Fibroblast of skin of scalp (primary cell): ENCODE measurements at places on chromosomes 6 and 20.

DNA sequence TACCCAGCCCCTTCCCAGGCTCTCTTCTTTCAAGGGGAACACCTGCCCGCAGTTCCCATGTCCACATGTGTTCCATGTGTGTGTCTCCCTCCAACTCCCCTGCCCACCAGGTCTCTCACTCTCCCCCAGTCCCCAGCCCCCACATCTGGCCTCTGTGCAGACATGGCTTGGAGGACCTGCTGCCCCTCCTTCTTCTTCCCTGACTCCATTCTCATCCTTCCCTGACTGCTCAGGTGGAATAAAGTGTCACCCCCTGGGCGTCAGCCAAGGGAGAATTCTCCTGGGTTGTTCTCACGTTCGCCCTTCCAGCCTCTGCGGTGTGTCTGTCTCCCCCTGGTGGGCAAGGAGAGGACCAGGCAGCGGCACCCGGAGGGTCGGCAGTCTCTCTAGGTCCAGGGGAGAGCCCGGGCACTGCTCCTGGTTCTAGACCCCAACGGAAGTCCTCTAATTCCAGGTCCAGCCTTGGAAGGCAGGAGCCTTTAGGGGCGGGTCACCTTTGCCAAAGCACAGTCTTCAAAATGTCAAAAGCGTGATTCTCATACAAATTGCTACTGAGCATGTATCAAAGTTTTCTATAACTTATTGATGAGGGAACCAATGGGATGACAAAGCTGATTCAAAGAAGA is 50.5 kb downstream of the EBF4 start:
- DNase-seq = peak; percentile 66

DNA sequence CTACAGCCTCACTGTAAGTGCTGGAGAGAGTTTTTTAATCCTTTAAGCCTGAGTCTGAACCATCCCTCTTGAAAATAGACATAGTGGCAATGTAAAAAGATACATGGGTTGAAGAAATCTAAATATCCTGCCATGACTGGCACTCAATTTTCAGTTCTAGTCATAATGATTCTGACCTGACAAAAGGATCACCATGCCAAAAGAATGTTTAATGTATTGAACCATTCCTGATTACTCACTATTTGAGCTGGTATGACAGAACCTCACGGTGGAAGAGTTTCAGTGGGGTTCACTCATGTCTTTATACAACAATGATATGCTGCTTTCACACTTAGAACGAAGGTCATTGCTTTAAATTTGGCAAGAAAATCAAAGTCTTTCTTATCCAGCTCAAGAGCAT is 93.4 kb downstream of the HIVEP2 start:
- DNase-seq = no peak

DNA sequence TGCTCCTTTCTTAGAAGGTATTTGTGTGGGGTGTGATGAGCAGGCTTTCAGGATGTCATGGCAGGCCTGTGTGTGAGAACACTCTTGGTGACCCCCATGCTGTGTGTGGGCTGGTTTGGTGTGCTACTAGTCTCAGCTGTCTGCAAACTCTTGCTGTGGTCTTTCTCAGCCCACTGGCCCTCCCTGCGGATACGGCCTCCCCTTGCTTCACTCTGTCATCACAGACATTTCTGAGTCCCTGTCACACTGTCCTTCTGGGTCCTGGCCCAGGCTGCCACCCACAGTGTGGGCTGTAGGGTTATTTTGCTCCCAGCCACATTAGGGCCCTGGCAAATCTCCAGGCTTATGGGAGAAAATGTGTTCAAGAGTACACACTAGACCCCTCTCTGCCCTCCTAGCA is 39.0 kb upstream of the ARMC2 start:
- DNase-seq = no peak

GRCh38 chr6:46989398-46989797 is 52.7 kb downstream of the ADGRF1 start:
- no peak for DNase-seq

DNA sequence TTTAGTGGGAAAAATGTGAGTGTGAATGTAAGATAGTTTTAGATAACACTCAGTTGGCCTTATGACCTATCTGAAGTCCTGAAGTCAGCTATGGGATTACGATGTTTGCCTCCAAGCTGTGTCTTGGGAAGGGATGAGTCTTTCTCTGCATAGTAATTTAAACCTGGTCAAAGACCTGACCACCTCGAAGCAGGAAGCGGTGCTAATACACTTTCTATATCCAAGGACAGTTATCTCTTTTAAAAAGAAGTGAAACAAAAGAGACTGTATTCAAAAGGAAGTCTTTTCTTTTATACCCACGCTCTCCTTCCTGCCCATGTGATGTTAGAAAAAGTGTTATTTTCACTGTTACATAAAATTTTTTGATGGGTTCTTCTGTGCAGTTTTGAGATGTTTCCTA is 94.9 kb downstream of the JARID2 start:
- no peak for DNase-seq

- no peak for DNase-seq
These were observed 107.8 kb upstream of the SHLD1 start for GRCh38 chr20:5642155-5642981.

- no peak for DNase-seq
These were observed 92.4 kb downstream of the PRND start for GRCh38 chr20:4813863-4814695.

GRCh38 chr20:32792316-32792715 is 27.4 kb upstream of the MAPRE1 start:
- peak; percentile 58 for DNase-seq

GRCh38 chr6:132490478-132491204 is 22.3 kb downstream of the STX7 start:
- DNase-seq = no peak

DNA sequence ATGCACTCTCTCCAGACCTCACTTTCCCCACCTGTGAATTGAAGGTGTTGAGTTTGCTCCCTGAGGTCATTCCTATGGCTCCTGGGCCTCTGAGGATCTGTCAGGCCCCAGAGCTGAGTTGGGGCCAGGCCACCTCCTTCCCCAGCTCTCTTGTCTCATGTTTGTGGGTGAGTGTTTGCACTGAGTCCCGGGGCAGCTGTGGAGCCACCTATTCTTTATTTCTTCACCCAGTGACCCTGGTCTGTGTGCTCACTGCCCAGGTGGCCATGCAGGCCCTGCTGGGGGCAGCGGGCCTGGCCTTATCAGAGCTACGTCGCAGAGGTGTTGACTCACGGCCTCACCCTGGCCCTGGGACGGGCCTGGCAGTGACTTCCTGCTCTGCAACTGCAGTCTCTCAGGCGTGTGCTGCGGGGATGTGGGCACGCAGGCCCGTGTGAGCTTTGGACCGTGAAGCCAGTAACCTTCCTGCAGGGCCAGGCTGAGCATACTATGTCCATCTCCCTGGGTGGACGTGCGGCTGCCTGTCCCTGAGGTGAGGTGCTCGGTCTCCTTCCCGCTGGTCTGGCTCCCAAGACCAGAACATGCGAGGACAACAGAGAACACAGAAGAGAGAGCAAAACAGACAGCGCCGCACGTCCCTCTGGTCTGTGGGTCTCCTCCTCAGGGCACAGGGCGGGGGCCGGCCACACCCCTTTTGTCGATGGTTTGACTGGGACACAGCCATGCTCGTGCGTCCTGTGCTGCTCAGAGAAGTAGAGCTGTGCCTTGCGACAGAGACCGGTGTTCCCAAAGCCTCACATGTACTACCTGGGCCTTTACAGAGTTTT is 12.1 kb downstream of the TMEM181 start:
- no peak for DNase-seq

- no peak for DNase-seq
These were observed 120.1 kb upstream of the CCDC28A start for GRCh38 chr6:138653435-138653834.
